ENCODE measurements at places on chromosomes 7 and 10.

DNA sequence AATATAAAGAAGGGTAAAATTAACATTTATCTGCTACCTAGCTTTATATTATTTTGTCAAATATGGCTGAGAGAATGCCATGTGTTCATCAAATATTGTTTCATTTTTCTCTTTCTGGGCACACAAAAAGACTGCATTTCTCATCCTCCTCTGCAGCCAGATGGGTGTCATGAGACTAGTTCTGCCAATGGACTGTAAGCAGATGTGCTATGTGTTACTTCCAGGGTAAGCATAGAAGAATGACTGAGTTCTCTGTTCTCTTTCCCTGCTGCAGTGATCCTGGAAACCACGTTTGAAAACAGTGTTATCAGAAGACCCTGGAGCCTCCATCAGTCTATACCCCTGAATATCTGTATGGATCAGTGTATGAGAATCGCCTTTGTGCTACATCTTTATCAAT lies 24.1 kb upstream of the SLK start:
- DNase-seq, result no peak

DNA sequence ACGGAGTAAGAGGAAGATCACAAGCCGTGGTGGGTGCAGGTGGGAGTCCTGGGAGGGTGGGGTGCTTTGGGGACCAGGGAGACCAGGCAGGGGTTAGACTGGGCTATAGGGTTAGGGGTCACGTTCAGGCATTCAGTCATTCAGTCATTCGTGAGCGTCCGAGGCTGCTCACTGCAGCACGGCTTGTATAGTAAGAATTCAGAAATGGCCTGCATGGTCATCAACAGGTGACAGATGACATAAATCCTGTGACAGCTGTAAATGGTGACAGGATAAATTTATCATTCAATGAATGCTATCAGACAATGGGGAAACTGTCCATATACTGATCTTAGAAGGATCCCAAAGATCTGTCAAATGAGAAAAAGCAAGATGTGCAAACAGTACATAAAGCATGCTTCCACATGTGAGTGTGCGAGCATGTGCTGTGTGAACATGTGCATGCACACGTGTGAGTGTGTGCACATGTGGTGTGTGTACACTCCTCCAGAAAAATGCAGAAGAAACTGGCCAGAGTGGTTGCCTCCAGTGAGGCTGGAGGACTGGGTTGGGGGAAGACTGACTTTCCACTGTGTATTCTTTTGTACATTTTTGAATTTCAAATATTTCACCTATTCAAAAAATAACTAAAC lies 32.0 kb upstream of the SMARCD3 start:
- DNase-seq, result no peak

GRCh38 chr10:26199841-26200240 lies 16.7 kb upstream of the GAD2 start:
- no peak for DNase-seq

- DNase-seq, result no peak
Observed at GRCh38 chr7:44080118-44080517, 2.2 kb downstream of the POLM start.

- DNase-seq, result peak; percentile 57
Observed at GRCh38 chr7:17298840-17299482, 509 bp downstream of the AHR start.

DNA sequence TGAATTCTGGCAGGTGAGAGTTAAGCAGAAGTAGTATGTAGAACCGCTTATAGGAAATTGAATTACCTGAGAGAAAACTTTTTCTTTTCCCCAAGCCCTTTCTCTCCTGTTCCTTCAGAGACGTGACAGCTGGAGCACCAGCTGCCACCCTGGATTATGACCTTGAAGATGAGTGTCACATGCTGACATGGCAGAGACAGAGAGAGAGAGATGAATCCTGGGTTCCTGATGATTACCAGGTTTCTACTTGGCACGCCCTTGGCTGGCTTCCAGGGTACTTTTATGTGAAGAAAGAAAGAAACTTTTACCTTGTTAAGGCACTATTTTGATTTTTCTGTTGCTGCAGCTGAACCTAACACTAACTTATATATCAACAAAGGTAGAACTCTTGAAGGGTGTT lies 99.9 kb downstream of the GPR26 start:
- no peak for DNase-seq

GRCh38 chr7:106731646-106732444 lies 70.9 kb upstream of the CCDC71L start:
- no peak for DNase-seq

DNA sequence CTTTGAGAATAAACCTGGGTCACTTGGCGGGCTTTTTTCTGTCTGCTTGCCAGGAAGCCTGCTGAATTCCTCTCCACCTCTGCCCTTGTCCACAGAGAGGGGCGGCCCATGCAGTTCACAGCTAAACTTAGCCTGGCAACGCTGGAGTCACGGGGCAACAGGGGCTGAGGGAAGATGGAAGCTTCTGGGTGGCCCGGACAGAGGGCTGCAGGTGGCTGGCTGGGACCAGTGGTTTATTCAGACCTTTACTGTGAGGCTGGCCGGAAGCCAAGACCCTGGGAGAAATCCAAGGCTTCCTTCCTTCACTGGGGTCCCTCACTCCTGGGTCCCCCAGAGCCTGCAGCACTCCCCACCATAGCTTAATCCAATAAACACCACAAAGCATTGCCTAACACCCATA lies 17.0 kb downstream of the ITPRIP start:
- no peak for DNase-seq

- no peak for DNase-seq
Observed at GRCh38 chr10:79397575-79398303, 47.7 kb downstream of the ZCCHC24 start.

GRCh38 chr7:45643630-45644029 lies 69.5 kb downstream of the ADCY1 start:
- no peak for DNase-seq

DNA sequence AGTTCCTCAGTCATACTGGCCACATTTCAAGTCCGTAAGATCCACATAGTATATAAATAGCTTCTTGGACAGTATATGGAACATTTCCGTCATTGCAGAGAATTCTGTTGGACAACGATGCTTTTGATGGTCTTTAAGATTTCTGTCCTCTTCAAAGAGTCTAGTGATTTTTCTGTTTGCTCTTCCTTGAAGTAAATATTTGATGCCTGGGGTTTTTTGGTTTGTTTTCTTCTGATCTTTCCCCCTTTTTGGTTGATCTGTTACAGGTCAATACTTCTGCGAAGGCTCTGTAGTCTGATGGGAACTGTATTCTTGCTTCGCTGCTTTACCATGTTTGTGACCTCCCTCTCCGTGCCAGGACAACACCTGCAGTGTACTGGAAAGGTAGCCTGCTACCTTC lies 42.3 kb upstream of the VDAC2 start:
- no peak for DNase-seq

DNA sequence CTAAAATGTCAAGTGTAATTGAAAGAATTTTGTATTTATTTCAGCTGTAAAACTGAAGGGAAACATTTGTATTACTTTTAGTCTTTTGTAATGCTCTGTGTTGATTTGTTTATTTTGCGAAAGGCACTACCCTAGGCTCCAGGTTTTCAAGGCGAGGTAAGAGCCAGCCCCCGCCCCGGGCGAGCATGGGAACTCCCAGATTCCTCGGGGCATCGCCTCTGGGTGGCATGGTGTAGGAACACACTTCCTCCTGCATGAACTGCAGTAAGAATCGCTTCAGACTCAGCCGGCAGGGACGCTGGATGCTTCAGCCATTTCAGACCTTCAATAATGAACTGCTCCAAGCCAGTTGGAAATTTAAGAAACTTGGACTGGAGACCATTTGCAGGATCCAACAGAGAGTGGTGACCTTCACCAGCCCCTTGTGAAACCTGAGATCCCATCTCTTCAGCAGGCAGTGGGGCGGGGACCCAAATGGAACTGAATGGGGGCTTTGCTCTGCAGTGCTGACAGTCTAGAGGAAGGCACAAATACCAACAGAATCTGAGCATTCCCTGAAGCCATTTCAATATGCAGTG lies 544.3 kb upstream of the MGMT start:
- DNase-seq, result no peak

GRCh38 chr7:100109521-100110163 lies 8.2 kb downstream of the AP4M1 start:
- DNase-seq, result no peak

GRCh38 chr7:40966693-40967092 lies 736.2 kb downstream of the INHBA start:
- DNase-seq, result no peak

DNA sequence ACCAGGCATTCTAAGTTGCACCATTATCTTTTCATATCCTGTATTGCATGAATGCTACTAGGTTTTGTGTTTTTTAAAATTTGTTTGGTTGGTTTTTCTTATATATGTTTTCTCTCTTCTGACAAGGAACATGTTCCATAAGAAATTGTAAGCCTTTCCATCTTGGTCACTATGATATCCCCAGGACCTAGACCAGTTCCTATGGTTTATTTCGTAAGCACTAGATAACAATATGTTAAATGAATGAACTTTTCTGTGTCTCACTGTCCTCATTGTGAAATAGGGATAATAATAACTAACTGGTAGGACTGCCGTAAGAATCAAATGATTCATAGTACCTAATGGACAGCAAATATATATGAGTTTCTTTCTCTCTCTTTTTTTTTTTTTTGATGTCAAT lies 146.3 kb downstream of the SEMA3E start:
- DNase-seq, result no peak

DNA sequence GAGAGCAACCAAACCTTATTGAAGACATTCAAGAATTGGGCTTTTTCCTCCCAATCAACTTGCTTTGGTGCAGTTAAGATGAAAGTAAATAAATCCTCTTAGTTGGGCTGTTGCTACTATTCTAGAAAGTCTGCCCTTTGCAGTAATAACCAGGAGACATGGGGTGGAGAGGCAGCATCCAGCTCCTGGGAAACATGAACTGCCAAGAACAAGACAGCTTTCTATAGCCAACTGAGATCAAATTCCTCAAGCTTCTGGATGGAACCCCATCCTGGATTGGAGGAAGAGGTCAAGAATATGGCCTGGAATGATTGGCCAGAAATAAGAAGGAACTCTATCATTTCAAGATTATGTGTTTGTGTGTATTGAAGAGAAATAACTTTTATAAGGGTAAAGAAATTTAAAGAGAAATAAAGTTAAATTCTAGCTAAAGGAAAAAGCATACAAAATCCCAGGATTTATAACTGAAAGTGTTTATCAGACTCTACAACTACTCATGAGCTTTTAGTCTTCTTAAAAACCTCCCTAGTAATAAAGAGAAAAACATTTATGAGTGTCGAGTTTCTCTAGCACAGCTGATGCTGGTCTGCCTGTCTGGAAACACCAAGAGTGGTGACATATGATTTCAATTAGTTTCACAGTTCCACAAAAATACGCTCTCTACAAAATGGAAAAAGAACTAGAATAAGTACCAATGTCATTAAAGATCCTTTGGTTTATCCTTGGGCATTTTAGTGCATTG lies 70.1 kb upstream of the COL1A2 start:
- no peak for DNase-seq

- DNase-seq, result no peak
Observed at GRCh38 chr7:14875941-14876587, 26.5 kb downstream of the DGKB start.

DNA sequence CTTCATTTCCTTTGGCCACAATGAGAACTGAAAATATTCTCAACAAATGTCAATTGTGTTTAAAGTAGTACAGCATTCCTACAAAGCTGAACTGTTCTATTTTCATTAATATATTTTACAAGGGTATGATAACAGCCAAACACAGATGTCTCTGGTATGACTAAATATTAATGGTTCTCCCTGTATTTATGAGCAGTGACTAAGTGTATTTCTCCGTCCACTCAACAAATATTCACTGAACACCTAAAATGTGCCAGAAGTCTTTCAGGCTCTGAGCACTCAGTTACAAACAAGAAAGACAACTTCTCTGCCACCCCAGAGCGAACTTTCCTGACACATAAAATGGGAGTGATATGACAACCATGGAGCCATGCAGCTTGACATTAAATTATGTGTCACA lies 135.6 kb downstream of the VPS41 start:
- no peak for DNase-seq

- no peak for DNase-seq
Observed at GRCh38 chr7:124754576-124755268, 10.9 kb downstream of the GPR37 start.

DNA sequence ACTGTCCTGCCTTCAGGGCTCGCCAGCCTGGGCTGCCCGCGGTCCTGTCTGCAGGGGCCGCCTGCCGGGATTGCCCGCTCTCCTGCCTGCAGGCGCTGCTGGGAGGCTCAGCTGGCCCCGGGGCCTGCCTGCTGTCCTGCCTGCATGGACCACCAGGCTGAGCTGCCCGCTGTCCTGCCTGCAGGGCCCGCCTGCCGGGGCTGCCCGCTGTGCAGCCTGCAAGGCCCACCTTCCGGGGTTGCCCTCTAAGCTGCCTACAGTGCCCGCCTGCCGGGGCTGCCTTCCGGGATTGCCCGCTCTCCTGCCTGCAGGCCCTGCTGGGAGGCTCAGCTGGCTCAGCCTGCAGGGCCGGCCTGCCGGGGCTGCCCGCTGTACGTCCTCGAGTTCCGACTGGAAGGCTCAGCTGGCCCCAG lies 164.4 kb downstream of the GLRX3 start:
- peak; percentile 58 for DNase-seq

GRCh38 chr10:91604553-91605534 lies 28.0 kb downstream of the PPP1R3C start:
- no peak for DNase-seq

DNA sequence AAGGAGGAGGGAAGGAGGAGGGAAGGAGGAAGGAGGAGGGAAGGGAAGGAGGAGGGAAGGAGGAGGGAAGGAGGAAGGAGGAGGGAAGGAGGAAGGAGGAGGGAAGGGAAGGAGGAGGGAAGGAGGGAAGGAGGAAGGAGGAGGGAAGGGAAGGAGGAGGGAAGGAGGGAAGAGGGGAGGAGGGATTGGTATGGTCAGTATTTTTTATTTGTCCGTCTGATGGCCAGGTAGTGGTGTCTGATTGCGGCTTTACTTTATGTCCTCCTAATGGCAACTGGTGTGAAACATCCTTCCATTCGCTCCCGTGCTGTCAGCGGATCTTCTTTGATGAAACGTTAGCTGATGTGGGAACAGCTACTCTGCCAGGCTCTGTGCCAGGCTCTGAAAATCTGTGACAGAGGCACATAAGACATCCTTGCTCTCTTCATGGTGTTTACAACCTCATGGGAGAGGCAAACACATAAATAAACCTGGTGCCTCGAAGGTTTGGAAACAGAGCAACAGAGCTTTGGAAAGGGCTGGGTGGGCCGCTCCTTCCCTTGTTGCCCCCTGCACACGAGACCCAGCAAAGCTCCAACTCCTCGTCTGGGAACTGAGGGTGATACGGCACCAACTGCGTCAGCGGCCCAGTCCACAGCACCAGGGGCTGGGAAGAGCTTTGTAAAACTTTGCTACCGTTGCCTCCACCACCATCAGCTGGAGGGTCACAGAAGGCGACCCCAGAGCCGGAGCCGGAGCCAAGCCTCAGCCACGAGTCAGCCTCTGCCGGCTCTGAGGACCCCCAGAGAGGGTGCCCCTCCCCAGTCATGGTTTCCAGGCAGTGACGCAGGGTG lies 40.3 kb downstream of the PDGFA start:
- no peak for DNase-seq

- DNase-seq, result no peak
Observed at GRCh38 chr10:47408606-47409005, 24.5 kb upstream of the ZNF488 start.

- DNase-seq, result no peak
Observed at GRCh38 chr10:51879238-51879637, 179.8 kb upstream of the CSTF2T start.
